Calu3 (cell line): ENCODE measurements at places on chromosomes 12 and 14.

GRCh38 chr14:50647753-50648152 is 20.4 kb downstream of the SAV1 start:
- no peak for DNase-seq

DNA sequence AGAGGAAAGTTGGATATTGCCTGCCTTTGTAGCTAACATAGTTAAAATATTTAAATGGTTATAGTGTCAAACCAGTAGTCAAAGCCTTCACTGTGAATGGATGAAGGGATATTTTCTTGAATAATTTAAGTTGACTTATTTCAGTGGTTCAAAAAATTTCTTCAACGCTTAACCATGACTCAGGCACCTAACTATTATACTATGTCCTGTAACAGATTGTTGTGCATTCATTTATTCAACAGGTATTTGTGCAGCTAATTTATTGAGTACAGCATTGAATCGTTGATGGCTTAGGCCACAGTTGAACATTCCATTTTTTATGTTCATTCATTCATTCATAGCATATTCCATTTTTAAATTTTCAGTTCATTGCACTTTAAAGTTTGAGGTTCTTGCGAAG is 9.2 kb downstream of the HIF1A start:
- DNase-seq: no peak

DNA sequence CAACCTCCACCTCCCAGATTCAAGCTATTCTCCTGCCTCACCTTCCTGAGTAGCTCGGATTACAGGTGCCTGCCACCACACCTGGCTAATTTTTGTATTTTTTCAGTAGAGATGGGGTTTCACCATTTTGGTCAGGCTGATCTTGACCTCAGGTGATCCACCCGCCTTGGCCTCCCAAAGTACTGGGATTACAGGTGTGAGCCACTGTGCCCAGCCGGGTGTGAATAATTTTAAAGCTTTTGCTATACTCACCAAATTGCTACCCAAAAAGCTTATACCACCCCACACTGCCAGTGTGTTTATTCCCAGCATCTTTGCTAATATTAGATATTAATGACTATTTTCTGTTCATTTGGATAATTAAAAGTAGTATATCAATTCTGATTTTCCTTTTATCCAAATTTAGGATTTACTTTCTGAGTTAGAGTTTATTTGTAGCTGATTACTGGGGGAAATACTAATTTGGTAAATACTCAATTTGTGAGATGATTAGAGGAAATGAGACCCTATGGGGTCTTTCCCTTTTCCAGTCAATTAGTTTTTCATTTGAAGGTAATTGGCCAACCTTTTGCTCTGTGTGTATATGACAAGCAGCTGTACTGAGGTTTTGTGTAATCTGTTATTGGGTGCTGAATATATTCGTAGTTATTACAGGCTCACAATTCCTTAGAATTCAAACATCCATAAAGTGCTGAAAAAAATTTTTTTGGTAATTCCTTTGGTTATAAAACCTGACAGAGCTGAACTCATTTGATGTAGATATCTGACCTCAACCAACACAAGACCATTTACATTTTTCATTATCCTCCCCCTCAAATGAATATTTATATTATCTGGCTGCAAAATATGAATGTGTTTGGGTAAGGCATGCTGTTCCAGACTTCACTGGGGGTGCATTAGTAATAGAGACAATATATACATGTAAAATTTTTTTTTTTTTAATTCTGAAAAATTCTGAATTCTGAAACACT is 73.6 kb downstream of the ANO6 start:
- DNase-seq: no peak

DNA sequence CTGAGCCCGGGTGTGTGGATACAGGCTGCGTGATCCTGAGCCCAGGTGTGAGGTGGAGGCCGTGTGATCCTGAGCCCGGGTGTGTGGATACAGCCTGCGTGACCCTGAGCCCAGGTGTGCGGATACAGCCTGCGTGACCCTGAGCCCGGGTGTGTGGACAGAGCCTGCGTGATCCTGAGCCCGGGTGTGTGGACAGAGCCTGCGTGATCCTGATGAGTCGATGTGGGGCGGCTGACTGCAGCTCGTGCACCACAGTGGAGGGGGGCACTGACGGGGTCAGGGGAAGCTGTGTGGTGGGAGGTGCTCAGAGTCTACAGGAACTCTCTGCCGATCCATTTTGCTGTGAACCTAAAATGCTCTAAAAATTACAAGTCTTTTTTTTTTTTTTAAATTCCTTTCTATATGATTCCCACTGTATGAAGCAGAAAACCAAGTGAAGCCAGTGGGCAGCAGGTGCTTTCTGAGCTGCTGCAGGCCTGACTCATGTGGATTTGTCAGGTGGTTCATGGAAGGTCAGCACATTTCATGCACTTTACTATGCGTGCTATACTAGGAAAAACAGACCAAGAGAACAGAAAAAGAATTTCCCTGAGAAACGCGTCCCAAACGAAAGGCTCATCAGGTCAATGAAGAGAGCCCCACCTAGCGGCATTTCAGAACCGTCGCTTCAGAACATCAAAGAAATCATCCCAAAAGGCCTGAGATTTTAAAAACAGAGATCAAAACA is 19.3 kb downstream of the BRF1 start:
- DNase-seq: no peak

- peak; percentile 73 for DNase-seq
These were observed 20.7 kb upstream of the NEK9 start for GRCh38 chr14:75147423-75148071.

GRCh38 chr12:99235381-99235780 is 412.2 kb upstream of the GARIN6 start:
- no peak for DNase-seq

GRCh38 chr12:108565976-108566375 is 3.6 kb downstream of the ISCU start:
- DNase-seq: peak; percentile 89

DNA sequence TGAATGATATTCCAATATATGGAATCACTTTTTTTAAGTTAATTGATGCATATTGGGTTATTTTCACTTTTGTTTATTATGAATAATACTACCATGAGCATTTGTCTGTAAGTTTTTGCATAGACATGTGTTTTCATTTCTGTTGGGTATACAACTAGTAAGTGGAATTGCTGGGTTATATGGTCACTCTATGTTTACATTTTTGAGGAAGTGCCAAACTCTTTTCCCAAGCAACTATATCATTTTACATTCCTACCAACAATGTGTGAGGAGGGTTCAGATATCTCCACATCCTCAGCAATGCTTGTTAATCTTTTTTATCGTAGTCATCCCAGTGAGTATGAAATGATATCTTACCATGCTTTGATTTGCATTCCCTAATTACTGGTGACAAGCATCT is 64.0 kb downstream of the MON2 start:
- no peak for DNase-seq

- DNase-seq: no peak
These were observed 94.6 kb downstream of the PAX9 start for GRCh38 chr14:36756226-36756625.

GRCh38 chr12:31233061-31233730 is 92.8 kb downstream of the SINHCAF start:
- DNase-seq: no peak

GRCh38 chr14:72901361-72901760 is 7.5 kb upstream of the DPF3 start:
- no peak for DNase-seq

DNA sequence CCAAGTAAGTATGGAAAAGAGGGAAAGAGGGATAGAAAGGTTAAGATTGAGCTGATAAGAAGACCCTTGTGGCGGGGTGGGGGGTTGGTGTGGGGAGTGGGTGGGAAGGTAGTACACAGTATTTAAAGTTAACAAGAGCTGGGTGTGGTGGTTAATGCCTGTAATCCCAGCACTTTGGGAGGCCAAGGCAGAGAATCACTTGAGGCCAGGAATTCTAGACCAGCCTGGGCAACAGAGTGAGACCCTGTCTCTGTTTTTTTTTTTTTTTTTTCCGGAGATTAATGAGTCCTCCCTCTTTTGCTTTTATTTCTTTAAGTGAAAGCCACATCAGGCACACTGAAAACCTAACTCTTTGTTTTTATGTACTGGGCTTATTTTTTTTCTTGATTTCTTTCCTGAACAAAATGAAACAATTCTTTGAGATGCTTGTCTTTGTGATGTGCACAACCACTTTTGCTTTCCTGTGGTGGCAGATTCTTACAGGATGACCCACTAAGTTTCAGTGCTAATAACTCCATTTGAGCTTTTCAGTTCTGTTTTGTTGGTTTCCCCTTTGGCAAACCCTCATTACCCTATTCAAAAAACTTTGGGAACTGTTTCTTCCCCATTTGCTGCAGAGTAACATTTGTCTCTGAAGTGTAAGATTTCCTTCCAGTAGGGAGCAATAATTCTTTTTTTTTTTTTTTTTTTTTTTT is 54.8 kb downstream of the WNK1 start:
- DNase-seq: no peak

DNA sequence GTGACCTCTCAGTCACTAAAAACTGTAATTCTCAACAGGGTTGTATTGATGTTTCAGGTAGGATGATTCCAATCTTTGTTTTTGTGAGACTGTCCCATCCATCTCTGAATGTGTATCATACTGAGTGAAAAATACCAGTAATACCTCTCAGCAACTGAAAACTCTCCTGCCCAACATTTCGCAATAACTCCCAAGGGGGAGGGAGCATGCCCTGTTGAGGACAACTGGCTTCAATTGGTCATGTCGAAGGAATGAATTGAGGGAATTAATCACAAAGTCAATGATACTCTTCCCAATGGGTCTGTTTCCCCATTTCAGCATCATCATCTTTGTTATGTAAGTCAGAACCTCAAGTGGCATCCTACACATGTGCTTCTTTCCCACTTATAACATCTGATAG is 102.4 kb upstream of the E2F7 start:
- no peak for DNase-seq

GRCh38 chr14:54105898-54106297 is 149.3 kb upstream of the BMP4 start:
- peak; percentile 70 for DNase-seq

DNA sequence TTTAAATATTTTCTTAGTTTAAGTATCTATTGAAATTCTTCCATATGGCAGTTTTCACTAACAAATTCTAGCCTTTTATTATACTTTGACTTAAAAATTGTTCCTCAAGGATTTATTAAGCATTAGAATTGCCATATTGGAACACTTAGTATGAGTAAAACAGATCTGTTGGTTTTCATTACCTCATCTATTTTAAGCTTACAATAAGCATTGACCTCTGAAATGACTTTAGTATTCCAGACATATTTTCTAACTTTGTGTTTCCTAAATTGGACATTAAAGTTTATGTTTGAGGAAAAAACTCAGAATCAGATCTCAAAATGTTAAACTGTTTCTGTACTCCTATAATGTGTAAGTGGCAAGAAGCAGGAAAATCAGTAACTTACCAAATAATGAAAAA is 48.4 kb downstream of the CSRP2 start:
- no peak for DNase-seq

- no peak for DNase-seq
These were observed 166.1 kb upstream of the EEA1 start for GRCh38 chr12:93094988-93095737.

GRCh38 chr12:132253698-132254480 is 75.5 kb downstream of the GALNT9 start:
- DNase-seq: peak; percentile 32

GRCh38 chr12:75850721-75851462 is 180.7 kb downstream of the PHLDA1 start:
- no peak for DNase-seq

GRCh38 chr12:30110958-30111586 is 327.3 kb upstream of the TMTC1 start:
- DNase-seq: no peak

DNA sequence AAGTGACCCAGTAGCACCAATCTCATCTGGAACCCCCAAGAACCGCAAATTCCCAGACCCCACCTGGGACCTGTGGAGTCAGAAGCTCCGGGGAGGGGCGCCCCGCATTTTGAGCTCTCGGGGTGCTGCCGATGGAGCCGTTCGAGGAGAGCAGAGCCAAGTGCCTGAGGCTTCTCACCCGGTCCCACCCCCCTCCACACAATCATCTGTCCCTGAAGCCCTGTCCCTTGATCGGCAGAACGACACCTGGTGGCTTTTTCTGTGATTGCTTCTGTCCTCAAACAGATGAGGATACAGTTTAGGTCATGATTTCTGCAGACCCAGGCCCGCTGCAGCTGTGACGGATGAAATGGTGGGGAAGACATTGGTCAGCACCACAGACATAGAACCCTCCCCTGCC is 74.7 kb downstream of the NOC4L start:
- DNase-seq: peak; percentile 62

- DNase-seq: no peak
These were observed 67.3 kb upstream of the TSPAN11 start for GRCh38 chr12:30859226-30859625.

- DNase-seq: no peak
These were observed 109.6 kb downstream of the DICER1 start for GRCh38 chr14:95047754-95048153.

- no peak for DNase-seq
These were observed 6.7 kb upstream of the KRT86 start for GRCh38 chr12:52267699-52268098.

DNA sequence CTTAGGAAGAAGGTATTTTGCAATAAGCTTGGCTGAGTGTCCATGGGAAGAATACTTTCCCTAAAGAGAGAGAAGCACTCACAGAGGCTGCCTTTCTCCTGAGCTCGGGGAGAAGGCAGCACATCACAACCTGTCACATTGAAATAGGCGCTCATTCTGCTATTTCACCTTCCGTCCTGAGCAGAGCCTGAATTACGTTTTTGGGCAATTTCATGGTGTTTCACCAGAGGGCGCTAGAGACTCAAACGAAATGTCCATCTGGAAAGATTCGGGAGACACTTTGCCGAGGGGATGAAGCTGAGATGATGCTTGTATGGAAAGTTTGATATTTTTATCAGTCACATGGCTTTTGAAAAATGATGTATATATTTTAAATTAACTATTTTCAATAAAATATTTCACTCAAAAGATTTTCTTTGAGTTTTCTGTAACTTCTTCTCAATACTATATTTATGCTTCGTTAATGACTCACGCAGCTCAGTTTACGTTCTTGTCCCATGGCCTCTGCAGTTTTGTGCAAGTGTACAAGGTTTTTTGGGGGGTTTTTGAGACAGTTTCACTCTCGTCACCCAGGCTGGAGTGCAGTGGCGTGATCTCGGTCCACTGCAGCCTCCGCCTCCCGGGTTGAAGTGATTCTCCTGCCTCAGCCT is 17.4 kb upstream of the B4GALNT3 start:
- DNase-seq: peak; percentile 61

- DNase-seq: no peak
These were observed 7.0 kb upstream of the PFDN5 start for GRCh38 chr12:53288322-53288721.

- no peak for DNase-seq
These were observed 1500.2 kb upstream of the FLRT2 start for GRCh38 chr14:84029720-84030119.

DNA sequence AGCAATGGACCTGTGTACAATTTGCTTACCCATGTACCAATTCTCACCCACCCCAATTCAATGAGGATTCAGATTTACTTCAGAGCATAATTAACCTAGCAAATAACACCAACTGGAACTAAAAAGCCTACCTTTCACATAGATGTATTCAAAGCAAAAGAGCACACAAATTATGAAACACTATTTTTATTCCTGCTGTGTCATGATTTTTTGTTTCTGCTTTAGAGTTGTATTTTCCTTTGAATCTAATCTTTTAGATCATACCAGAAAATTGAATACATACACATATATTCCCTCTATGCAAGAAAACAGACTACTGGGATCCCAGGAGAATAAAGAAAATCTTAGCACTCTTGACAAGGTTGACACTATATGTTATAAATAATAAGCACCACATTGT is 5.9 kb downstream of the KICS2 start:
- no peak for DNase-seq
